Activated naive CD8-positive, alpha-beta T cell treated with anti-CD3 and anti-CD28 coated beads, Interleukin-2, amount 10 ng/mL, durations not matched to agents 7 days and 5 days (primary cell): ENCODE measurements at places on chromosomes 2 and 18. TPM values are rescaled to one million over a fixed set of nuclear protein-coding genes. Genes with fewer than 3 reads are reported as not detected.
A peak's percentile ranks its signal among the peaks of the same experiment; 100 is the strongest.

ZC3H6 gene
- total RNA-seq: 22.5 TPM

SP5 gene
- total RNA-seq: not detected

MTX2 gene
- total RNA-seq: 12.7 TPM

COL4A3 gene
- not detected for total RNA-seq

- H3K4me1 ChIP-seq: no peaks in the 10 kb centered on the region
- no peaks in the 10 kb centered on the region for H3K27me3 ChIP-seq
- no peak overlapping the region for H3K4me3 ChIP-seq
- no peak for DNase-seq
- no peak overlapping the region for H3K27ac ChIP-seq
Observed at GRCh38 chr2:220708366-220708765, 863.7 kb downstream of the EPHA4 start.

GRCh38 chr2:231932985-231933915 is 7.1 kb upstream of the NPPC start:
- no peaks in the 10 kb centered on the region for H3K36me3 ChIP-seq
- no peak for DNase-seq
- no peak overlapping the region for H3K4me3 ChIP-seq

DNA sequence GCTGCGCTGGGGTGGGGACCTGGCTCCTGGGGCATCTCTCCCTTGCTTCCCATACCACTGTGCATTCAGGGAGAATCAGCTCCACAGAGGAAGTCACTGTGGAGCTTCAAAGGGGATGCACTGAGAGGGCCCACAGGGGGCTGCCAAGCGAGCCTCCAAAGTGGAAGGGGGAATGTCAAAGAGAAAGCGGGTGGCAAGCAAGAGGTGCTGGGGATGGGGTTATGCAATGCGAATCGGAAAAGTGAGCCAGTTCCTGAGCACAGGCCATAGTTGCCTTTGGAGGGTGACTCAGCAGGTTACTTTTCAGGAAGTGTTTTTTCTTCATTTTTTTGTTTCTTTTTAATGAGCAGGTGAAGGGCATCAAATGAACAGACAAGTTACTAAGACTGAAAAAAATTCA is 17.6 kb downstream of the PMAIP1 start:
- no peak overlapping the region for H3K4me3 ChIP-seq
- no peak overlapping the region for H3K27ac ChIP-seq
- H3K27me3 ChIP-seq: peaks cover 9% of the 10 kb centered on the region
- no peak for DNase-seq
- H3K4me1 ChIP-seq: peaks cover 22% of the 10 kb centered on the region
- H3K36me3 ChIP-seq: no peaks in the 10 kb centered on the region

DNA sequence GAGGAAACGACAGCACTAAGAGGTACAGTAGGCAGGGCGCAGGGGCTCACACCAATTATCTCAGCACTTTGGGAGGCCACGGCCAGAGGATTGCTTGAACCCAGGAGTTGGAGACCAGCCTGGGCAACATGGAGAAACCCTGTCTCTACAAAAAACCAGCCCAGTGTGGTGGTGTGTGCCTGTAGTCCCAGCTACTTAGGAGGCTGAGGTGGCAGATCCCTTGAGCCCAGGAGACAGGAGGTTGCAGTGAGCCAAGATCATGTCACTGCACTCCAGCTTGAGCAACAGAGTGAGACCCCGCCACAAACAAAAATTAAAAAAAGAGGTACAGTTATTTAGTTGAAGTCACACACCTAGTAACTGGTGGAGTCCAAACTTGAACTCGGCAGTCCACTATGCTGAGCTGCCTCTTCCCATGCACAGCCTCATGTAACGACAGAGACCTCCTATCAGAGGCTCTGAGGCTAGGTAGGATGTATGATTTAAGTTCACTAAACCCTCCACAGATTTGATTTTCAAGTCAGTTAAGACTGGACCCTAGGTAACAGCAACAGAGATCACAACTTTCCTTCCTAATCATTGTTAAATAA is 8.7 kb downstream of the STK17B start:
- peaks cover 85% of the 10 kb centered on the region for H3K36me3 ChIP-seq
- DNase-seq: no peak
- H3K27ac ChIP-seq: peak overlapping the region; percentile 92
- peaks cover 52% of the 10 kb centered on the region for H3K4me1 ChIP-seq
- peak overlapping the region; percentile 89 for H3K4me3 ChIP-seq

- no peaks in the 10 kb centered on the region for H3K36me3 ChIP-seq
- no peaks in the 10 kb centered on the region for H3K27me3 ChIP-seq
- no peak overlapping the region for H3K4me3 ChIP-seq
- no peak for DNase-seq
Observed at GRCh38 chr2:154368153-154368552, 330.3 kb upstream of the KCNJ3 start.

DNA sequence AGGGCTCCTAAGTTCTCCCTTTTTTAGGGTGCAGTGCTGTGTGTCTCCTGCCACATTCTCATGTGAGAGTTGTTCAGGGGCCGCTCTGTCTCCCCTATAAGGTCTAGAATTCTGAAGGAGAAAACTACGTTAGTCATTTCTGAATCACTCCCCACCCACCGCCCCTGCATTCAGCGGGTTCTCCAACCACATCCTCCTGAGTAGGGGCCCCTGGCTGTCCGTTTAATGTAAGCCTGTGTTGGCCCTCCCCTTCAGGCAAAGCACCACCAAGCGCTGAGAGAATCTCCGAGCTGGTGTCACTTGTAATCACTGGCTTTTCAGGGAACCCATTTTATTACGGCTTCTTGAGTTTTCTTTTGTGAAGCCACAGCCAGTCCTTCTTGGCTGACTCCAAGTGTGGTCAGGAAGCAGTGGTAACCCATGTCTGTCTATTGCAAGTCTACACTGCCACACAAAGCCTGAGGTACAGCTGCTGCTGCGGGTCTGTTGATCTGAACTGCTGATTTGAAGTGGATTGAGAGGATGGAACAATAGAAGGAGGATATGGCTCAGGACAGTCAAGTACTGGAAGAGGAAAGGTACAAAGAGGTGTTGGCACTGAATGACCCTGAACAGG is 16.9 kb downstream of the LCT start:
- H3K4me1 ChIP-seq: peaks cover 47% of the 10 kb centered on the region
- peak; percentile 77 for DNase-seq
- peak overlapping the region; percentile 76 for H3K4me3 ChIP-seq

DNA sequence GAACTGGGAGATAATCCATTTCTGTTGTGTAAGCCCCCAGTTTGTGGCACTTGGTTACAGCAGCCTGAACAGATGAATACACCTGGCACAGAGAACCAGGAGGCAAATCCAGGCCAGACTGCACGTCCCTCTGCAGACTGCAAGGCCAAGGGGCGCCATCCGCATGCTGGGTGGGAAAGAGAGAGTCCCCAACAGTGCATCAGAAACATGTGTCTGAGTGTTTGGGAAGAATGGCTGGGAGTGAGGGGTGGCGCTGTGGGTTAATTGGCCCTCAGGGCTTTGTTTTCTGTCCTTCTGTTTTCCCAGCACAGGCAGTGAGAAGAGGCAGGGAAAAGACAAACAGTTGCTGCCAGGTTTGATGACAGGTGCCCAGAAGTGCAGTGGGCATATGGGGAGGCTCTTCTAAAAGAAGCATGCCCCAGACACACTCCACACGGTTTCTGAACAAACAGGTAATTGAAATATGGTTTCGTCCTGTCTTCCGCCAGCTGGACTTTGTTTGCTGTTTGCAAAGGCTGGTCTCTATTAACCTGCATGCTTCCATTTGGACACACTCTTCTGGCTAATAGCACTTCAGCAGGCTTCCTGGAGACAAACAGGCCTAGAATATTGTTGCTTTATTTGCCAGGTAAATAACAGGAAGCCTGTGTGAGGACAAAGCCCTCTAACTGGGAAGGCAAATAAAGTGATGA is 43.4 kb upstream of the SEC11C start:
- H3K27ac ChIP-seq: no peak overlapping the region
- no peak for DNase-seq
- H3K27me3 ChIP-seq: peaks cover 13% of the 10 kb centered on the region
- H3K4me1 ChIP-seq: no peaks in the 10 kb centered on the region
- no peak overlapping the region for H3K4me3 ChIP-seq

DNA sequence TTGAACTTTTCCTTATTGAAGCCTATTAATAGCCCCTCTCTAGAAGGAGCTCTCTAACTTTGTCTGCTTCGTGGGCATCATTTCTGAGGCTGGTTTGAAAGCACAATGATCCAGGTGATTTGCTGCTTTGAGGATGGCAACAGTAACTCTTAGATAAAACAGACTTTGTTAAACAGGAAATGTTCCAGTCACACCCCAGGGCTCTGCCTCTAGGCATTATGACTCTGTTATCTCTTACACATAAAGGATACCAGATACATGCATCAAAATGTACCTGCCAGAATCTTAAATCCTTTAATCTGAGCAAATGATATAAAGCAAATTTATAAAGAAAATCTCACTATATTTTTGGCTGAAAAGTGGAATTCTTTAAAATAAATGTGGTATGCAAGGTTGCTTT is 52.3 kb downstream of the GAD1 start:
- H3K4me3 ChIP-seq: no peak overlapping the region
- H3K36me3 ChIP-seq: no peaks in the 10 kb centered on the region
- peaks cover 36% of the 10 kb centered on the region for H3K27me3 ChIP-seq
- peaks cover 10% of the 10 kb centered on the region for H3K4me1 ChIP-seq
- DNase-seq: no peak

DNA sequence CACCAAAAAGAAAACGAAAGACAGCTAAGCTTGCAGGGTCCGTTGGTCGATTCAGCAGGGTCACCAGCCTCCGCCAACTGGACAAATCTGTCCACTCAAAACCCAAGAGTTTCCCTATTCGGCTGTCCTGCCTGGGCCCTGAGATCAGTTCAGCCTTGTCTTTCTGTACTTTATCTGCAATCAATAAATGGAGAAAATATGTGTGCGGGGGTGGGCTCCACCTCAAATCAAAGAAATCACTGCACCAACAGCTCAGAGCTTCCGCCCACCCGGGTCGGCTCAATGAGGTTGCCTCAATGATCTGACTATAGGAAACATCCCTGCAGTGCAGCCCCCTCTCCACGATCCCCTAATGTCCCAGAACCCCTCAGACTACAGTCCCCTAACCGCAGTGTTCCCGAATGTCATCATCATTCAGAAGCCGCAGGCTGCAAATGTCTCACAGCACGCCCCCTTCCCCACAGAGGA is 447 bp downstream of the GGCX start:
- DNase-seq: no peak
- H3K4me3 ChIP-seq: peak overlapping the region; percentile 97
- no peaks in the 10 kb centered on the region for H3K27me3 ChIP-seq
- H3K27ac ChIP-seq: peak overlapping the region; percentile 95
- peaks cover 5% of the 10 kb centered on the region for H3K36me3 ChIP-seq
- H3K4me1 ChIP-seq: peaks cover 24% of the 10 kb centered on the region

DNA sequence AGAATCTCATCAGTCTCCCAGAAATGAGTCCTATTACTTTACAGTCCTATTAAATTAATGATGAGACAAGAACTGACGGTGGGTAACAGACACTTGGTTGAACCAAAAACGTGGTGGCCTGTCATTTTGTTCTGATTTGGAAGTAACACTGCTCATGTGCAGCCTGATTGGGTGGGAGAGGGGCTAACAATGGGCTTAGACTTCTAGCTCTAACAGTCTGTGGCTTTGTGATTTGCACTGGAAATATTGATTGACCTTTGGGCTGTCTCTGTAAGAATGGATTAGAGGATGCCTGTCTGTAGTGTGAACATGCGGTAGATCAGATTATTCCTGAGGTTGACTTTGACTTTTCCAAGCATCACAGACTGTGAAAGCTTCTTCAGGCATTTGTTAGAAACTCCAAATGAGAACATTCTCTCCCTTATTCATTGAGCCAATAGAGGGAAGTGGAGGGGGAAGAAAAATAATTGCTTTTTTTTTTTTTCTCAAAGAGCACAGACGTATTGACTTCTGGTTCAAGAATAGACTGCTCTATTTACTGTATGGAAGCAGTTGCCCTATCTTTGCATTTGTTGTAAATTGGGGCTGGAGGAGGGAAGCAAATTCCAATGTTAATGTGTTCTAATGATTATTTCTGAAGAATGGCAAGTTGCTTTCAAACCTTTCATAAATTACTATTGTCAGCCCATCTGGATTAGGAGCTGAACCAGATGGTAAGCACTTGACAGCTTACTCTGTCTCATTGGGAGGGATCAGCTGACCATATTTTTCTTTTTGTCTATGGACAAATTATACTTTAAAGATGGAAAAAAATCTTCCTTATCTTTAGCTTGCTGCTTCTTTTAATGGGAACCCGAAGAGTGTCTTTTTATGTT is 85.8 kb upstream of the TTN start:
- H3K4me1 ChIP-seq: no peaks in the 10 kb centered on the region
- no peak overlapping the region for H3K27ac ChIP-seq
- H3K36me3 ChIP-seq: no peaks in the 10 kb centered on the region
- H3K4me3 ChIP-seq: no peak overlapping the region

DNA sequence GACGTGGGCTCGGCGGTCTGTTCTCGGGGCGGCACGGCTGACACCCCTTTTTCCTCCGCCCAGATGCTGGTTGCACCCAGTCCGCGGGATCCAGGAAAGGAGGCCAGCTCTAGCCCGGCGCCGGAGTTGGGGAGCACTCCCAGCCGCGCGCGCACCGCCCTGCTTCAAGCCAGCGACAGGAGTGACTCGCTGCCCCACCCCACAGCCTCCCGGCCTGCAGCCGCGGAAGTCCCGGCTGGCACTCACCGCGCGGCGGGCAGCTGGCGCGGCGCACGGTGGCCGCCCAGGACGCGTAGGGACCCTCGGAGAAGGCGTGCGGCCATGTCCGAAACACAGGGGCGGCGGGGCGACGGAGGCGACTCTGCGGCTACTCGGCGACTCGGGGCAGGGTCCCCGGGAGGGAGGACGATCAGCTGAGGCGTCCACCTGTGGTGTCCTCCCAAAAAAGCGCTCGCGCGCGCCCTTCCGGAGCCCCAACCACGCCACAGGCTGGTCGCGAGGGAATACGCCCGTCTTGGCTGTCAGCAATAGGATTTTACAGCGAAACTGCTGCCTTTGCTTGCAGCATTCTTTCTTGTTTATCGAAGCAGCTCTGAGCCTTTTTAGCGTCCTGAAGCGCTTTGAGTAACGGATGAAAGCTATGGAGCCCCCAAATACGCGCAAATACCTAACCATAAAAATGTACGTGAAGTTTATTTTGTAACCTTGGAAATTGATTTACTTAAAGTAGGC is at the start of gene ACADL:
TSS of gene ACADL (minus strand) at position 507 of the 732 bp plus-strand sequence. CDS start at position 323, 184 bp downstream.
- H3K4me1 ChIP-seq: peaks cover 3% of the 10 kb centered on the region
- no peaks in the 10 kb centered on the region for H3K36me3 ChIP-seq
- peak within 1 kb of the TSS; percentile 58 for H3K4me3 ChIP-seq
- DNase-seq: peak; percentile 43
- peaks cover 64% of the 10 kb centered on the region for H3K27me3 ChIP-seq

DNA sequence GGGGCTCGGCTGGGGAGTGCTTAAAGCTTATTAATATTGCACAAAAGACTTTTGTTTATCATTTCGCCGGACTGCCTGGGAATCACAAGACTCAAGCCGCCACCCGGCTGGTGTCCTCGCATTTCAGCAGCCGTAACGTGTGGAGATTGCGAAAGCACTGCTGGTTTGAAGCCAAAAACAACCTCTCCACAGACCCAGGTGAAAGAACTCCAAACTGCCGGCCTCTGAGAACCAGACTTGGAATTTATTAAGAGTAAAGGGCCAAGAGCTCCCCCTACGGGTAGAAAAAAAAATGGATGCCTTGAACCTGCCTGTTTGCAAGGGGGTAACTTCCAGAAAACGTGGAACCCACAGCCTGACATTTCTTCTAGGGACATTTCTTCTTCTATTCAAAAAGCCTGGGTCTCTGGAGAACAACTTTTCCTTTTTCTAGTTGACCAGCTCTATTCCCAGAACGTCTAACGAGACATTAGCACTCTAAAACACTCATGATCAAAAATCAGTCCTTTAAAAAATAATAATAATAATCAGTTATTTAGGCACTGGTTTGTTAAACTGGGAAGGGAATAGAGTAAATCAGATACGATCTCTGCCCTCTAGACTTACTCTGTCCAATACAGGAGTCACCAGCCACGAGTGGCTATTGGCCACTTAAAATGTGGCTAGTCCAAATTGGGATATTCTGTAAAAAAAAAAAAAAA is 216.3 kb downstream of the C1D start:
- H3K4me1 ChIP-seq: no peaks in the 10 kb centered on the region
- no peak overlapping the region for H3K27ac ChIP-seq
- DNase-seq: no peak
